Stimulated activated naive CD4-positive, alpha-beta T cell (primary cell): ENCODE measurements at places on chromosomes 1 and 21.
A peak's percentile ranks its signal among the peaks of the same experiment; 100 is the strongest.

GRCh38 chr1:247335882-247336281 lies 4.2 kb upstream of the ZNF496 start:
- DNase-seq, result no peak

DNA sequence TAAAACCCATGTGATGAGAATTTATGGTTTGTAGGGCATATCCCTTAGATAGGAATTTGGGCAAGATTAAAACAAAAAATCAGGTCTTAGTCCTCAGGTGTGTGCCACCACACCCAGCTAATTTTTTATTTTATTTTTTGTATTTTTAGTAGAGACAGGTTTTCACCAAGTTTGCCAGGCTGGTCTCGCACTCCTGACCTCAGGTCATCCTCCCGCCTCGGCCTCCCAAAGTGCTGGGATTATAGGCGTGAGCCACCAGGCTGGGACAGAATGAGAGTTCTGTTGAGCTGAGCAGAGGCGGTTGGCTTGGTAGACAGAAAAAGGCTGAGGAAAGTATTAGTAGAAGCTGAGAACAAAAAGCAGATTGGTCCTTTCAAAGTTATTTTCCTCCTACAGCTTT lies 43.8 kb upstream of the EDARADD start:
- DNase-seq, result no peak

- DNase-seq, result no peak
Measured at GRCh38 chr1:113615425-113615824, 143.9 kb downstream of the PHTF1 start.

- no peak for DNase-seq
Measured at GRCh38 chr1:231053493-231054162, 13.6 kb upstream of the FAM89A start.

DNA sequence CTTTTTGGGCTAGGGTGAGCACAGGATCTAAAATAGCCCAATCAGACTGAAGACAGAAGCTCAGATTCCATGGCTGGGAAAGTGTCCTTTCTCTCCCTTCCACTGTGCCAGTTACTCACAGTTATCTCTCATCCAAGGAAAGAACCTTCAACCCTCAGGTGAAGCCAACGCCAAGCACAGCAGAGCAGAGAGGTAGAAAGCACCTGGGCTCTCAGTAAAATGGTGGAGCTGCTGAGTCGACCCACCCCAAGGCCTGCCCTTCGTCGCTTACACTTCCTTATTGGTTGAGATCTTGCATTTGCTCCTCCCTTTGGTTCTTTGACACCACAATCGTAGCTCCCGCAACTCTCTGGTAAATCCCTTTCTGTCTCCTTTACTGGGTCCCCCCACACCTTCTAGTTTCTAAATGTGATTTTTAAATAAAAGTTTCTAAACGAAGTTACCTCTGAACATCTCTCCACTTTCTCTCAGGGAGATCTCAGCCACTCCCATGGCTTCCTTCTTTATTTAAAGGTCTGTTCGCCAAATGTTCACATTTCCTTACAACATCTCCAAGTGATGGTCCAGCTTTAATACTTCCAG lies 27.5 kb upstream of the SLC30A1 start:
- no peak for DNase-seq

DNA sequence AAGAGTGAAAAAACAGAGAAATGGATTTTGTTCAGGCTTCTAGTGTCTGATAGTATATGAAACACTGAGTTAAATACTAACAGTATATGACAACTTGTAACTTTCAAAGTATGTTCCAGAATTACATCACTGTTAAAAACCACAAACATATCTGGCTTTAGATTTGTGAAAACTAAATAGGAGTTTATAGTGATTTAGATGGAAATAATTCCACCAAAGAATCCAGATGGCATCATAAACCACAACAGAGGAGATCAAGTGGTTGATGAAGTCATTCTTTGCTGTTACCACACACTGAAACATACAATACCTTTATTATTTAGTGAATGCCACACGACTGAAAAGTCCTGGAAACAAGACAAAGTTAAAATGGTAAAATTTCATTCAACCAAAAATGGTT lies 37.2 kb downstream of the ALG14 start:
- no peak for DNase-seq

- no peak for DNase-seq
Measured at GRCh38 chr1:30681782-30682181, 41.6 kb downstream of the MATN1 start.

DNA sequence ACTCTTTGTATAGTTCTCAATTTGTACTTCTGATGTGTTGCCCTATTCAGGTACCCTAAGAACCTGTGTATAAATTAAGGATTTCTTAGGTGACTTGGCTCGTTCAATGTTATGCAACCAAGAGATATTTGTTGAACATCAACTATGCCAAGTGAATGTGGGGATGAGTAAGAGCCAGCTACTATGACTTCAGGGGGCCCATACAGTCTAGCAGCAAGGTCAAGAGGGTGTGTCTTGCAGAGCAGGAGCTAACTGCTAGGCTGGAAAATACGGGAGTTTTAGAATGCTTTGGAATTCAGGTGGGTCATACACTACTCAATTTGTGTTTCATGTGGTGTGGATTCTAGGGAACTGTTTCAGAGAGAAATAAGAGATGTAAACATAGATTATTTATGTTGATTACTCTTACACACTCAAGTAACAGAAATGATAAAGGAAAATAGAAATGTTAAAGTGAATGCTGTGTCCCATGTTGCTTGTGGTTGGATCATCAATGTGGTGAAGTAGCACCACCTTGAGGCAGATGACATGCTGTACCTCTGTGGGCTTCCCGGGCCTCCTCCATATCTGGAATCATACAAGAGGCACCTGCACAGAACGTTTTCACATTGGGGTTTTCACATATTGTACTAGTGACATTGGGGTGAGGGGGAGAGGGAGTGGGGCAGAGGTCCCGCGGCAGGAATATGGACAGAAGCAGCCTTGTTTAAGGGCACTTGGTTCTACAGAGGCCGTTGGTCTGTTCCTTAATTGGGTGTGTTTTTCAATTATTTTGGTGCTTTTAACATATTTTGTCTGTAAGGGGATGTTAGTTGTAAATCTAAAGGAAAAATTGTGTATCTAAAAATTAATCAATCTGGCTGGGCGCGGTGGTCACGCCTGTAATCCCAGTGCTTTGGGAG lies 12.4 kb downstream of the ARPC5 start:
- peak; percentile 46 for DNase-seq

DNA sequence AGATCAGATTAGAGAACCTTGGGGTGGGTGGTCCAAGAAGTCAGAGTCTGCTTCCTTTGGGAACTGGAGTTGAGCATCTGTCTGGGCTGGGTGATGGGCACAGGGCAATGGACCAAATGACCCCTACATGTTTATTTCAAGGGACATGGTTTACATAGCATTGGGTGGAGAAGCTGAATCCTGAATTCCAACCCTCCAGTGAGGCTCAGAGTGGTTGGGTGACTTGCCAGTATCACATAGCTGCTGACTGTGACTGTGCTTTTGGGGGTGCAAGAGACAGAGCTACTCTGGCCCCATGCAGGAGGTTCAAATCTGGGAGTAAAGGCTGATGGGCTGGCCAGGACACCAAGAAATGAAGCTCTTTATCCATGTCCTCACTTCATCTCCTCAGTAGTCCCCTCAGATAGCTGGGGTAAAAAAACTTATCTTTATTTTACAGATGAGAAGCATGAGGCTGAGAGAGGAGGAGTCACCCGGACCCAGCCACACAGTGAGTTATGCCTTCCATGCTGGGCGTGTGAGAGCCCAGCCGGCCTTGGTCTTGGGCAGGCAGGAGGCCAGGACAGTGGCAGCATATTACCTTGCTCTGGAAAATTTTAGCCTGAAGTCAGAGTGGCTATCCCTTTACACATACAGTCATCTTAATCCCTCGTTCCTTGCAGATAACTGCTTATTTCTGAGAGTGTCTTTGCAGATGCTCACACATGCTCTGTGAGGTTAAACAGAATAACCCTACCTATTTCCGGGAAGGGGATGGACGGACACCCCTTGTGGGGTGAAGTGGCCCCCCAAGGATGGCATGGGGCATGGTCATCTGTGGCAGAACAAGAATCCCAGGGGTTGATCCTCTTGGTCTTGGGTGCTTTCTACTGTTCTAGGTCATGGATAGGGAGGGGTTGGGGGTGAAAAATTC lies 2.8 kb upstream of the SERINC2 start:
- DNase-seq, result no peak

DNA sequence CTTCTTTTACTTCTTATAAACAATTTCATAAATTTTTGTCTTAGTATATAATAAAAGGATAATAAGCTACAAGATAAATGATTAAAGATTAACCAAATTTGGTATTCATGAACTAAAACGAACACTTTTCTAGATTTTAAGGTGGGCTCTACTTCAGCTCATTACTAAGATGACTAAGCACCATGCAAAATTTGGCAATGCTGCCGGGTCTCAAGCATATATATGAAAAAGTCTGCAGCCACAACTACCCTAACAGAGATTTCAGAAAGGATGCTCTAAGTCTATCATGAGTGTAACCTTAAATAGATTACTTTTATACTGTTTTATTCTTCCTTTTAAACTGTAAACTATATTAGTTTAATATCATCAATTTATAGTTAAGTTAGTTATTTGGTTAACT lies 47.8 kb downstream of the BRWD1 start:
- no peak for DNase-seq

DNA sequence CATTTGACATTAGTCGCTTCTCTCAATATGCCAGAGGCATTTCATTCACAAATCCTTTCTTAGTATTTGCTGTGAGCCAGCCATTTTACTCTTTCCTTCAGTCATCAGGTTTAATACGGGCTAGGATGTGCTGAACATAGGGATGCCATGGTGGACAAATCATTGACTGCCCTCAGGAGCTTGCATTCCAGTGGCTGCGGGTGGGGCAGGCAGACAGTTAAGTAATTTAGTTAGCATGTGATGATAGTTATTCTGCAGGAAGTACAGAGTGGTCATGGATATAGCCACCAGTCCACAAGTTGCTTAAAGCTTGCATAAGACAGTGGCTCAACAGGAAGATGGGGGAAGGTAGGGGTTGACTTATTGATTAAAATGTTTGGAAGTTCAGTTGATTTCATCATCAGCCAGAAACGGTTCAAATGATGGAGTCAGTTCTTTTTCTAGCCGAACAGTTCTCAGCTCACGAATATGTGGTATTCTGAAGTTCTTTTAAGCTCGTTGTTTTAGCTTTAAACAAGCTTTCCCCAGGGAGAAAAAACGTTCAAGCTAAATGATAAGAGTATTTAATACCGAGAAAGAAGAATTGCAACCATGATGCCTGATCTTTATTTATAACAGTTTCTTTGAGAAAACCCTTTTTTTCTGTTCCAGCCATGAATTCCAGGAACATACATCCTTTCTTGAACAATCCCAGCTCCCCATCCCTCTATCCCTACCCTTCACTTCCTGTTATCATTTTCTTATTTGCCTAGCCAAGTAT lies 1.4 kb downstream of the SLC22A15 start:
- no peak for DNase-seq

- no peak for DNase-seq
Measured at GRCh38 chr1:1199141-1199960, 7.0 kb downstream of the TNFRSF18 start.

- no peak for DNase-seq
Measured at GRCh38 chr21:38807986-38808385, 2.3 kb downstream of the ETS2 start.

GRCh38 chr1:21020151-21020550 lies 156.5 kb downstream of the EIF4G3 start:
- DNase-seq, result no peak

- DNase-seq, result no peak
Measured at GRCh38 chr1:186662752-186663151, 17.5 kb downstream of the PTGS2 start.

DNA sequence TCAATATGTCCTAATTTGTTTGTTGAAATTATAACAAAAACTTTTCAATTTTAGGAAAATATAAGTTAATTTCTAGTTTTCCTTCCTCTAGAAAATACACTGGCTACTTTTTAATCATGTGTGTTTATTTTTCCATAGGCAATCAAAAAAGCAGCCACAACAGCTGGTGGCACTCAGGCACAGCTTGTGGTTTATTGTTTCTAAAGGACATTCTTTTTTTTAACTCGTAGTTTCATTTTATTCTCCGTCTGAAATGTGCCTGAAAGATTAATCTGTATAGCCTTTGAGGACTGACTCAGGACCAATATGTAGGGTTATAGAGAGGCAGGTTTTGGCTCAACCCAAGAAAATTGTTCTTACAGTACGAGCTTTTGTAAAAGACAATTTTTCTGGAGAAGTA lies 20.7 kb upstream of the STX12 start:
- no peak for DNase-seq

GRCh38 chr1:191882870-191883269 lies 275.4 kb upstream of the RGS18 start:
- DNase-seq, result no peak

GRCh38 chr21:32951041-32951440 lies 74.7 kb upstream of the OLIG2 start:
- no peak for DNase-seq

- no peak for DNase-seq
Measured at GRCh38 chr1:11197359-11197758, 8.2 kb downstream of the ANGPTL7 start.

- no peak for DNase-seq
Measured at GRCh38 chr21:30813174-30813573, at the start of gene KRTAP8-1. Gene KRTAP8-1, minus strand, starts transcription at chr21:30813274. Its CDS starts 54 bp downstream, at chr21:30813220.

DNA sequence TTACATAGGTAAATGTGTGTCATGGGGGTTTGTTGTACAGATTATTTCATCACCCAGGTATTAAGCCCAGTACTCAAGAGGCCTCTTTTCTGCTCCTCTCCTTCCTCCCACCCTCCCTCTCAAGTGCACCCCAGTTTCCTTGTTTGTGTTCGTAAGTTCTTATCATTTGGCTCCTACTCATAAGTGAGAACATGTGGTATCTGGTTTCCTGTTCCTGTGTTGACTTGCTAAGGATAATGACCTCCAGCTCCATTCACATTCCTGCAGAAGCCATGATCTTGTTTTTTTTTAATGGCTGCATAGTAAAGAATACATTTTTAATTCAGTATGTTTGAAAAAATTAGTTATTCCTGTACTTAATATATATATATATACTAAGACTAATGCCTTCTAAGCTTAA lies 107.7 kb downstream of the CLDN17 start:
- DNase-seq, result no peak

DNA sequence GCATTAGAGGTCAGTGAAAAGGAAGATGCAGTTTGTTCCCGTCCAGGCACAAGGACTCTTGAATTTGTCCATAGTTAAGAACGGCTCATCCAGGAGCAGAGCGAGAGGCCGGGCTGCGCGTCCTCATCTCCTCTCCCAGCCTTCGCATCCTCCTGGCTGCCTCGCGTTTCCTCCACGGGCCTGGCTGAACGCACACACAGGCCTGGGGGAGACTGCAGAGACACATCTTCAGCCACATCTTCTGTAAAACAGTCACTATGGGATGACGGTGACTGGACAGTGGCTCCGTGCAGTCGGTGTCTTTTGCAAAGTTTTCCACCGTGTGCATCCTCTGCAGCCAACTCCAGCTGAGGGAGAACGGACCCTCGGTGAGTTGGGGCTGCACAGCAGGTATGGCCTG lies 89.7 kb downstream of the PSMG1 start:
- no peak for DNase-seq

DNA sequence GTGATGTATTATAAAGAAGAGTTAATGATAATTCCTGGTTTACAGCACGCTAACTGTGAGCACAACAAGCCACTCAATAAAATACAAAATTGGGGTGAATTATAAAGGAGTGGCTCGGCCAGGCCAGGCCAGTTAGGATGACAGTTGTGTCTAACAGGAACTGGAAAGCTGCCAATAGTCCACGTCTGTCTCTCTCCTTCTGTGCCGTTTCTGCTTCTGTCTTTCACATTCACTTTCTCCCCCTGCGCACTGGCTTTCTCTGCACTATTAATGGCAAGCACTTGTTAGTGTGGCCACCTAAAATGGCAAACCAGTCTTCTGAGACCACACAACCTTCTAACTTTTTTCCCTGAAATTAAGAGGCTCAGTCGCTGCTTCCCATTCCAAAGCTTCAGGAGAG lies 394.3 kb downstream of the NTNG1 start:
- DNase-seq, result no peak
